ENCODE measurements at places on chromosomes 7 and 10.

GRCh38 chr7:123537026-123537642 is 2.7 kb upstream of the IQUB start:
- no peak for DNase-seq

DNA sequence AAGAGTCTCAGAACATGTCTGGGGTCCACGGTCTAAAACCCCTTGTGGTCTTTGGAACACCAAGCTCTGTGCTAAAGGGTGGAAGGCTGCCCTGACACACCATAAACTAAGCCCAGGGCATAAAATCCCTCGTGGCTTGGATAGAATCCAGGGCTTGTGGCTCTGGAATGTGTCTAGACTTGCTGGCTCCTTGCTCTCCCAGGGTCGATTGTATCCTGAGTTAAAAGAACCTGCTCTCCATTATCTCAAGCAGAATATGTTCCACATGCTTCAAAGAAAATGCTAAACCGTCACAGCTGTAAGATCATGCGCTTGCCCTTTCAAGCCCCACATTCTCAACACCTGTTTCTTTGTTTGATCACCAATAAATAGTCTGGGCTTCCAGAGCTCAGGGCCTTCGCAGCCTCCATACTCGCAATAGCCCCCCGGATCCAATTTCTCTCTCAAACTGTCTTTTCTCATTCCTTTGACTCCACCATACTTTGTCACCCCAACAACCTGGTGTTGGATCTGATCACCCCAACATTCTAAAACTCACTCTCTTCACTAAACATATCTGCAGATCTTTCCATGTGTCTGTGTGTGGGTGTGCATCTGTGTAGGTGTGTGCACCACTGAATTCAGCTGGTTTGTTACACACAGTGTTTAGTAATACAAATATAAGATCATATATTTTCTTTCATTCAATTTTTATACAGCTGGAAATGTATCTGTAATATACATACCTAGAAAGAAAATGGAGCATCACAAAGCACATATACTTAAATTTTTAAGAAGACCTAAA is 238.5 kb downstream of the ZMYND11 start:
- DNase-seq: no peak

GRCh38 chr10:110651044-110651958 is 7.2 kb downstream of the RBM20 start:
- DNase-seq: no peak

DNA sequence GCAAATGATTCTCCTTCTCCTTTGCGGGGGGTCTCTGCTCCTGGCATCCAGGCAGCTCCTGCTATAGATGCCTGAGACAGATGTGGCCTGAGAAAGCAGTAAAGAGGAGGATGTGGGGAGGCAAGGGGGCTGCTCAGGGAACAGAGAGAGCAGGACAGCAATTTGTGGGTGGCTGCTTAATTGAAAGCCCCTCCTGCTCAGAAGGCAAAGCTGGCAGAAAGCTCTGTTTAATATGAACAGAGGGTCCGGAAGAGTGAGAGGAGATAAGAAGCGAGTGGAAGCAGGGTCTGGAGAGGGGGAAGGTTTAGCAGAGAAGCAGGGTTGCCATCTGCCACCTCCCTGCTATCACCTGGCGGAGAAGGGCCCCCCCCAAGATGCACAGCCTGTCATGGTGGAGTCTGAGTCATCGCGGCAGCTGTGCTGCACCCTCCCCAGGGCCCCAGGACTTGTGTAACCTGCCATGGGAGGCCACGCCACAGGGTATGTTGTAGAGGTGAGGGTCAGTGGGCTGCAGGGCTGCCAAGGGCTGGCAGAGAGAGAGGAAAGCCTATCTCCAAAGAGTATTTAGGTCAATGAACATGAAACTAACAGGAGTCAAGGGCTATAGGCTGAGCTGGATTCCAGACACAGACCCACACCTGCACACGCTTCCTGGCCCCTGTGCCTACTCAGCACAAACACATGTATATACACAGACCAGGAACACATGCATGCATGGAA is 1109.8 kb upstream of the AUTS2 start:
- DNase-seq: no peak

- no peak for DNase-seq
Measured at GRCh38 chr10:7389844-7390243, 21.0 kb downstream of the SFMBT2 start.

DNA sequence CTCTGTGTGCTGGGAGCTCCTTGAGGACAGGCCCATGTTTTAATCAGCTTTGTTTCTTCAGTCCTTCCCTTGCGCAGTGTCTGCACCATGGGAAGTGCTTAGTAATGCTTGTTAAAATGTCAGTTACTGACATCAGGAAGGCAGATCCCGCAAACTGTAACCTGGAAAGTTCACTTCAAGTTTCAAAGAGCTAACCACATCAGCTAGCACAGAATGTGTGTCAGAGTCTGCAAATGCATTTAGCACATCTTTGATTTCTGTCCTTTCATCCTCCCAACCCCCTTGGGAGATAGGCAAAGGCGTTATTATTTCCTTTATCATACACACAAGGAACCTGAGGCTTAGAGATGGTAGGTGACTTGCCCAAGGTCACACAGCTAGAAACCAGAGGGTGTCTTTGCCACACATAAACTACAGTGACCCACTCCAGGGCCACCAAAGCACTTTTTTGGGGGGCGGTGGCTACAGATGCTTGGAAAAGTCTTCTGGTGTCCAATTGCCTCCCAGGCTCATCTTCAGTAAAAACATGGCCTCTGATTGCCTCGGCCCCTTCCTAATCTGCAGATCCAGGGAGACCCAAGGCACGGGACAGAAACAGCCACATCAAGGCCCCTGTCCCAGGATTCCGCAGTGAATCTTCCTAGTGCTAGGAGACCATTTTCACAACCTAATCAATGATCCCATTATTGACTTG is 116.2 kb upstream of the GPR26 start:
- DNase-seq: no peak

GRCh38 chr7:127208351-127208750 is 44.4 kb downstream of the GRM8 start:
- no peak for DNase-seq

- DNase-seq: no peak
Measured at GRCh38 chr7:94352887-94353286, 41.8 kb upstream of the COL1A2 start.

- DNase-seq: no peak
Measured at GRCh38 chr10:11207560-11207844, 189.8 kb downstream of the CELF2 start.

GRCh38 chr10:126930883-126931503 is 25.8 kb downstream of the DOCK1 start:
- DNase-seq: no peak

DNA sequence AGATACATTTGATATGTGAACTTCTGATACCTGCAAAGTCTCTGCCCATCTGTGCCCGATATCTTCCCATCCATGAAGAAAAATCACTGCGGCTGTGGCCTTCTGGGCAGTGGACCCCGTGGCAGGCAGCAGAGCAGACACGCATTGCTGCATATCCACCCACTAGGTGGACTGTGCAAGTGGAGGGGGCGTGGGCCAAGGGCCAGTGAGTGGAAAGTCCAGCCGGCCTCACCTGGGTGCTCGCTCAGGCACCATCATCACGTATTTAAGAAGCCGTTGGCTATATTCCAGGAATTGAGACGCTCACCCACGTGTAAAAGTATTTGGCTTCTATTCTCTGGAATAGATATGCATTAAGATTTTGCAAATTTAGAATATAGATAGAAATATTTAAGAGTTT is 30.8 kb upstream of the SLC13A1 start:
- no peak for DNase-seq

GRCh38 chr10:5999440-6000165 is 22.3 kb upstream of the IL15RA start:
- DNase-seq: no peak

GRCh38 chr7:26180792-26181198 is 19.8 kb downstream of the HNRNPA2B1 start:
- no peak for DNase-seq

- no peak for DNase-seq
Measured at GRCh38 chr7:26155531-26156375, 3.8 kb downstream of the NFE2L3 start.

DNA sequence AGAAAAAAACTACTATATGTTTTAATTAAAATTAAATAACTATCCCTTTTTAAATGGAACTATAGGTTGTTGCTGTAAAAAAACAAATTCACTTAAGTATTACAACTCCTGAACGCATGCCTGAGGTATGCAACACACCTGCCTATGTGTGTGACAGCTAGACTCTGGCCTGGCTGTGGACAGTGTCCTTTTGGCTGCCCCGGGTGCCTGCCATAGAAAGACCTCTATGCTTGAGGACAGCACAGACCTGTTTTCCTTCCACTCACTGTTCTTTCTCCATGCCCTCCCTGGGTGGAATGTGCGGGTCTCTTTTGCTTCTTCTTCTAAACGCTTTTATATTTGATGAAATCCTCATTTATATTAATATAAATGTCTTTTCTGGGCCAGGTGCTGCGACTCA is 6.5 kb upstream of the PPIA start:
- no peak for DNase-seq

DNA sequence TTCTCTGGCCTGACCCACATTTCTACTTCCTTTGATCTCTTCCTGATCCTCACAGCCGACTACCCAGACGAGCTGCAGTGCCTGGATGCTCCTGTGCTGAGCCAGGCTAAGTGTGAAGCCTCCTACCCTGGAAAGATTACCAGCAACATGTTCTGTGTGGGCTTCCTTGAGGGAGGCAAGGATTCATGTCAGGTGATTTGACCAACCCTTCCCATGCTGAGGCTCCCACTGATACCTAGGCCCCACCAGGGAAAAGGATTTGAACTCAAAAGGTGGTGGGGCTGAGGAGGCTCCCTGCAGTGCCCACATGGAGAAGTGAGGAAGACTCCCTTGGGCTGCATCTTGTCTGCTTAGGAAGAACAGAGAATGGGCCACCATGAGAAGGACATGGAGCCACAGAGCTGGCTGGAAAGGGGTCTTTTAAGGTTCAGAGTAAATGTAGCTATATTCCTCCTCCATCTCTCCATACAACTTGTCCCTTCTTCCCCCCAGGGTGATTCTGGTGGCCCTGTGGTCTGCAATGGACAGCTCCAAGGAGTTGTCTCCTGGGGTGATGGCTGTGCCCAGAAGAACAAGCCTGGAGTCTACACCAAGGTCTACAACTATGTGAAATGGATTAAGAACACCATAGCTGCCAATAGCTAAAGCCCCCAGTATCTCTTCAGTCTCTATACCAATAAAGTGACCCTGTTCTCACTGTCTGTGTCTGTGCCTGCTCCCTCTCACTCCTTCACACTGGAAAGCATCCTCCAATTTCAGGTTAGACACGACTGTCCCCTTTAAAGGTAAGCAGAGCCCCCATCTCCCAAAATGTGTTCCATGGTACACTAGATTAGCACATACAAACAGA is 3.3 kb downstream of the PRSS1 start:
- DNase-seq: no peak

- no peak for DNase-seq
Measured at GRCh38 chr10:118742782-118743181, 12.0 kb downstream of the CACUL1 start.

- DNase-seq: no peak
Measured at GRCh38 chr10:619710-620109, 69.8 kb downstream of the DIP2C start.

- DNase-seq: no peak
Measured at GRCh38 chr7:111192614-111193413, 101.9 kb downstream of the LRRN3 start.

- DNase-seq: no peak
Measured at GRCh38 chr7:50554431-50555322, 10.5 kb downstream of the DDC start.

DNA sequence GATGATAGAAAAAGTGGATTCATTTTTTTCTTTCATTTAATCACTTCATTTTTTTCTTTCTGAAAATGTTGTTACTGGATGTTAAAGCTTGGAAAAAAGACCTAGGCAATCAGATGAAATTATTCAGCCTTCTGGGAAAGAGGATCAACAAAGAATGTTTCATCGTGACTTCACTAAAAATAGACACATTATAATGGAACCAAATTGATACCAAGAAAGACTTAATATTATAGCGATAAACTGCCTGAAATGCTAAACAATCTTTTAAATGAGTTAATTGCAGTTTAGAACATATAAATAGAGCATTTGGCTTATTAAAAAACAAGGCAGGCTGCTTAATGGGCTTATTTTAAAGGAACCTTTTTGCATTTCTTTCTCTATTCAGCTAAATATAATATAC is 25.6 kb upstream of the TMEM229A start:
- DNase-seq: no peak

DNA sequence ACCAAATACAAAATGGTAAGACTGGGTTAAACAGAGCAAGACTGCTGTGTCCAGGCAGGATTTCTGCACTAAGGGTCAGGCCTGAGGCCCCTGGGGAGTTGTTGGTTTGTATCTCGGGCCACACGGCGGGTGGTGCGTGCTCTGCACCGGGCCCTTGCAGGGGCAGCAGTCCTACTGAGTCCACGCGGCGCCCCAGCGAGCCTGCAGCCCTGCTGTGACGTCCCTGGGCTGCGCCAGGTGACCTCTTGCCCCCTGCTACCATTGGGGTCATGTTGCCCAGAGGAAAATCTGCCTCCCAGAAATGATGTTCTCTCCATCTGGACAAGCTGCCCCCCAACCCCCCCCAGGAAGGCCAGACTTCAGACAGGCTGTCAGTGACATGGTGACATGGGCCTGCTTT is 281.5 kb downstream of the CELF2 start:
- no peak for DNase-seq

DNA sequence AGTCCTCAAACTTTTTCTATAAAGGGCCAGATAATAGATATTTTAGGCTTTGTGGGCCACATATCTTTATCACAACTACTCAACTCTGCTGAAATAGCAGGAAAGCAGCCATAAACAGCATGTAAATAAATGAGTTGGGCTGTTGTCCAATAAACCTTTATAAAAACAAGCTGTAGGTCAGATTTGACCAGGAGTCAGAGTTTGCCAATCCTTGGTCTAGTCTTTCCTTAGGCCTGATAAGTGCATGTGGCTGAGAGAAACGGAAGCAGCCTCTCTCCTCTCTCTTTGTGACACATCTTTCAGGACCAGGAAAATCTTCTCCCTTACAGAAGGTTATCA is 724.5 kb downstream of the GRID1 start:
- no peak for DNase-seq

DNA sequence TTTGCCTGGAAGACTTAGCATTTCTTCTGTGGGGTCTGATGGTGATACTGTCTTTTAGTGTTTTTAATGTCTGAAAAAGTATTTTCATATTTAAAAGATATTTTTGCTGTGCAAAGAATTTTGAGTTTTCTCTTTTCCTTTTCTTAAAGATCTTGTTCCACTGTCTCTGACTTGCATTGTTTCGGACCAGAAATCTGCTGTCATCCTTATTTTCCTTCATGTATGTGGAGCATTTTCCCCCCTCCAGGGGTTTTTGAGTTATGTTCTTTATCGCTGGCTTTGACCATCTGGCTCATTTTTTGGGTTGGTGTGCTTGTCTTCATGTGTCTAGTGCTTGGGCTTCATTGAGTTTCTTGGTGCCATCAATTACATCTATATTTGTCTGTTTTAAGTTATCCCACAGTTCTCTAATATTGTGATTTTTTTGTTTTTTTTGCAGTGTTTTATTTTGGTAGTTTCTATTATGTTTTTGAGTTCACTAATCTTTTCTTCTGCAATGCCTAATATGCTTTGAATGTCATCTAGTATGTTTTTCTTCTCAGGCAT is 119.9 kb downstream of the MGMT start:
- DNase-seq: no peak

Data from stimulated activated CD4-positive, alpha-beta T cell treated with anti-CD3 and anti-CD28 coated beads, Interleukin-2, amount 100 ng/mL, for 48 hours (primary cell).